ENCODE measurements at places on chromosomes 4 and X.

- no peak for DNase-seq
Observed at GRCh38 chr4:140707325-140707724, 48.9 kb downstream of the TBC1D9 start.

- no peak for DNase-seq
Observed at GRCh38 chr4:7705062-7705461, 234.6 kb downstream of the AFAP1 start.

GRCh38 chr4:4386736-4387392, at the start of gene NSG1:
NSG1 (plus strand) TSS chr4:4387102; CDS start chr4:4387630, 528 bp downstream.
- peak; percentile 58 for DNase-seq

GRCh38 chrX:49001521-49002090, 458 bp downstream of the GRIPAP1 start:
- no peak for DNase-seq

- DNase-seq, result no peak
Observed at GRCh38 chr4:127417885-127418535, 214.7 kb upstream of the INTU start.

GRCh38 chrX:37380924-37381323, 31.8 kb downstream of the PRRG1 start:
- DNase-seq, result no peak

DNA sequence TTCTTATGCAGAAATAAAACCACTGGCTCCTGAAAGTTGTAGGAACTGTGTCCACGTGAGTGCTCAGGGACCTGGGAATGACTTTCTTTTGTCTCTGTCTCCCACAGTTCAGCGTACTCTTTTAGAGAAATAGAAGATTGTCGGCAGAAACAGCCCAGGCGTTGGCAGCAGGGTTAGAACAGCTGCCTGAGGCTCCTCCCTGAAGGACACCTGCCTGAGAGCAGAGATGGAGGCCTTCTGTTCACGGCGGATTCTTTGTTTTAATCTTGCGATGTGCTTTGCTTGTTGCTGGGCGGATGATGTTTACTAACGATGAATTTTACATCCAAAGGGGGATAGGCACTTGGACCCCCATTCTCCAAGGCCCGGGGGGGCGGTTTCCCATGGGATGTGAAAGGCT, 11.2 kb upstream of the XG start:
- no peak for DNase-seq

DNA sequence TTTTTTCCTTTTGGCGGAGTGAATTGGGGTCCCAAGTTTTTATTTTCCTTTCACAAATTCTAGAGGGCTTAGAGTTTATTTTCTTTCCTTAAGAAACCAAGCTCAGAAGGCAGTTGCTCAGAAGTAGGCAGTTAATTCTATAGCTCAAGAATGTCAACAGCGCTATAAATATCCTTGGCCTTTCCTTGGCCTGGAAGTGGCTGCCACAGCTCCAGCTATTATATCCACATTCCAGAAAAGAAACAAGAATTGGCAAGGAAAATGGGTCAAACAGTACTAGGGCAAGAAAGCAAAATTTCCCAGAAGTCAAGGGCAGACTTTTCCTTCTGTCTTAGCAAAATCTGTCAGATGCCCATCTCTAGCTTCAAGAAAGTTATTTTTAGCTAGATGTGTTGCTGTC, 31.0 kb downstream of the SLC10A6 start:
- no peak for DNase-seq
